ENCODE measurements at places on chromosomes 7 and 10. TPM values are rescaled to one million over a fixed set of nuclear protein-coding genes. Genes with fewer than 3 reads are reported as not detected.

GRCh38 chr7:99719996-99720769, 14.8 kb downstream of the CYP3A7 start:
- peaks cover 8% of the 10 kb centered on the region for H3K4me1 ChIP-seq
- H3K27ac ChIP-seq: no peak overlapping the region
- DNase-seq: no peak
- H3K36me3 ChIP-seq: no peaks in the 10 kb centered on the region
- no peaks in the 10 kb centered on the region for H3K27me3 ChIP-seq

DNA sequence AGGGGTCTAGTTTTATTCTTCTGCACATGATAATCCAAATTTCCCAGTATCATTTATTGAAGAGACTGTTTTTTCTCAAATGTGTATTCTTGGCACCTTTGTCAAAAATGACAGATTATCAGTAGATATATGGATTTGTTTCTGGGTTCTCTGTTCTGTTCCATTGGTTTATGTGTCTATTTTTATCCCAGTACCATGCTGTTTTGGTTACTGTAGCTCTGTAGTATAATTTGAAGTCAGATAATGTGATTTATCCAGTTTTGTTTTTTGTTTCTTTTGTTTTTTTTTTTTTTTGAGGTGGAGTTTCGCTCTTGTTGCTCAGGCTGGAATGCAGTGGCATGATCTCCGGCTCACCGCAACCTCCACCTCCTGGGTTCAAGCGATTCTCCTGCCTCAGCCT, 61.6 kb upstream of the HELLS start:
- peaks cover 4% of the 10 kb centered on the region for H3K4me1 ChIP-seq
- H3K4me3 ChIP-seq: no peak overlapping the region
- DNase-seq: no peak
- no peaks in the 10 kb centered on the region for H3K36me3 ChIP-seq
- H3K27me3 ChIP-seq: no peaks in the 10 kb centered on the region

DNA sequence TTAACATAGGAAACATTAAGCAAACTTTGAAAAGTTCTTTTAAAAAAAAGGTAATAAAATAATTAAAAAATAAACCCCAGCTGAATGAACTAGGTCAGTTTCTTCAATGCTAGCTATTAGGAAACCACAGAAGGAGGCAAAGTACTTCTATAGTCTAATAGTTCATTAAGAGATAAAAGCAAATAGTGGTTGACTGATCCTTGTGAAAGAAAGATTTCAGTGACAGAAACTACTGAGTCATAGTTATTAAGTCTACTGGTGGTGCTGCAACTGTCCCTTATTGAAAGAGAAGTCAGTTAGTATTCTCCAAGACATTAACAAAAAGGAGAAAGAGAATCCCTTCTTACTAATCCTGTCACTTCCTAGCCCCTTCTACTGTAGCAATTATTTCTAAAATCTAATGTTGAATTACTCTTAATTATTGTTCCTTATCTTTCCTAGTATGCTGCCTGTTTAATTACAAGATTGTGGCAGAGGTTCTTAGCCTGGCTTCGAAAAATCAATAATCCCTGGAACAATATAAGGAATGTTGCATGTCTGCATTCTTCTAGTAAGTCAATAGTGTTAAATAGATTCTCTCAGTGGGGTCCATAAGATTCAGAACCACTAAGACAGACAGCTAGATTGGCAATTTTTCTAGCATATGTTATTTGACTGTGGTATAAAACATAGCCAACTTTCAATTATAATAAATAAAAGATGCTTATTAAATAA, 18.2 kb downstream of the TCTN3 start:
- no peaks in the 10 kb centered on the region for H3K4me1 ChIP-seq
- no peak overlapping the region for H3K27ac ChIP-seq
- no peaks in the 10 kb centered on the region for H3K27me3 ChIP-seq
- no peak overlapping the region for H3K4me3 ChIP-seq

DNA sequence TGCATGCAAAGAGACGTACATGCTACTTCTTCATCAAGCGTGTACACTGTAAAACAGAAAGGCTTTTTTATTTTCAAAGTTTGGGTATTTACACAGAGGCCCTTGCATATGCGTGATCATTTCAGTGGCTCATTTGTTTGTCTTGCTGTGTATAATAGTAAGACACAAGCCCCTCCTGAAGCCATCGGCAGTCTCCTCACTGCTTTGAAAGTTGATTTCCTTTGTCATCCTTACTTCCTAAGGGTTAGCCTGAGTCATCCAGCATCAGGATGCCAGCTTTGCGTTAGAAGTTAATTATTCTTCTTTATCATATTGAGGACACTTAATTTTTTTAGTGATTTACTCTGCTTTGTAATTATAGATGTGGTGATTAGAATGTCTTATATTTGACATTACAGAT, 72.5 kb upstream of the CTBP2 start:
- H3K4me1 ChIP-seq: no peaks in the 10 kb centered on the region
- H3K27me3 ChIP-seq: no peaks in the 10 kb centered on the region
- H3K36me3 ChIP-seq: no peaks in the 10 kb centered on the region
- no peak for DNase-seq

DNA sequence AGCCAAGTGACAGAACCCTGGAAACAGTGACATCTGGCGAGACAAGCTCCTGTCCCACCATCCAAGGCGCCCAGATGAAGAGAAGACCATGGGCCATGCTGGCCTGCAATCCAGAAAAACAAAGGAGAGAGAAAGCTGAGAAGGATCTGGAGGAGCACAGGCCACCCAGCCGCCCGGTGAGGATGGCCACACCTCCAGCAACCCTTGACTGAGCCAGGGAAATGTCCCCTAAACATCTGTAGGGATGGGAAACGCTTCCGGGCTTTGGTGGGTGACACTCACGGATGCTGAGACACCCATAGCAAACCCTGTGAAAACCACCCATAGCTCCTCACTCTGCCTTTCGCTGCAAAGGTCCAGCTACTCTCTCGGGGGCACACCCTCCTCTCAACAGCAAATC, 32.0 kb downstream of the TCERG1L start:
- no peaks in the 10 kb centered on the region for H3K27me3 ChIP-seq
- no peak overlapping the region for H3K4me3 ChIP-seq
- no peaks in the 10 kb centered on the region for H3K36me3 ChIP-seq
- DNase-seq: no peak
- no peak overlapping the region for H3K27ac ChIP-seq

- no peaks in the 10 kb centered on the region for H3K27me3 ChIP-seq
- DNase-seq: peak; percentile 85
- peaks cover 65% of the 10 kb centered on the region for H3K4me1 ChIP-seq
- peak overlapping the region; percentile 31 for H3K27ac ChIP-seq
- no peak overlapping the region for H3K4me3 ChIP-seq
These were observed 13.4 kb downstream of the BRI3 start for GRCh38 chr7:98294798-98295382.

GRCh38 chr10:49143249-49143648, 9.4 kb upstream of the FAM170B start:
- peaks cover 6% of the 10 kb centered on the region for H3K4me1 ChIP-seq
- DNase-seq: no peak
- no peaks in the 10 kb centered on the region for H3K27me3 ChIP-seq
- no peak overlapping the region for H3K4me3 ChIP-seq
- H3K36me3 ChIP-seq: no peaks in the 10 kb centered on the region

DNA sequence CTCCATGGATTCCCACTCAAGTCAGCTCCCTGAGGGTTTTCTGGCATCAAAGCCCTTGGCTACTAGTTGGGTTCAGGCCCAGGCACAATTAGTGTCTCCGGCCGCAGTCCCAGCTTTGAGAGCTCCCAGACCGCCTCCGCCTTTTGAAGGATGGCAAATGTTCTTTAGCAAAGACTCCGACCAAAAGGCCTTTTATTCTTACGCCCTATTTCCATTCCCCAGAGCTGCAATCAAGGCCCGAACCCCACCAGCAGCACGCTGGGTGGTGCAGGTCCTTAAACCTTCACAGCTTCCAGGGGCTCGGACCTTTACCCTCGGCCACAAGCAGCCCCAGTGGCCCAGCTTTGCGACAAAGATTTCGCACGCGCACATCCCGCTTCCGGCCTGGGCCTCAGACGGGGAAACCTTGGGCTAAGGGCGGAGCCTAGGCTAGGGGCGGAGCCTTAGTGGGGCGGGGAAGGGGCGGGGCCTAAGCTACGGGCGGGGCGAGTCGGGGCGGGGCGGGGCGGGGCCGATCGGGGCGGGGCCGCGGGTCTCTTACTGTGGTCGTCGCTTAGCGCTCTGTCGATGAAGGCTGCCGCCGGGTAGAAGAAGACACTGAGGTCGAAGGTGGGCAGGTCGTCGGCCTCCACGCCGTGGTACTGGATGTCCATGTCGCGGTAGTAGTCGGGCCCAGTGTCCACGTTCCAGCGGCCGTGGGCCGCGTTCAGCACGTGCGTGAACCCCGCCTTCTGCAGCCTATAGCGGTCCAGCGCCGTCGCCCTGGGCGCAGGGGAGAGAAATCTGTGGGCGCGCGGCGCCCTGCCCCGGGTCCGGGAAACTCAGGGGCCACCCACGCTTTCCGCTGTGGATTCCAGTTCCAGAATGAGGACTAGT, 68.0 kb upstream of the SAMD8 start:
- H3K27ac ChIP-seq: no peak overlapping the region
- H3K4me1 ChIP-seq: no peaks in the 10 kb centered on the region
- H3K36me3 ChIP-seq: no peaks in the 10 kb centered on the region

DNA sequence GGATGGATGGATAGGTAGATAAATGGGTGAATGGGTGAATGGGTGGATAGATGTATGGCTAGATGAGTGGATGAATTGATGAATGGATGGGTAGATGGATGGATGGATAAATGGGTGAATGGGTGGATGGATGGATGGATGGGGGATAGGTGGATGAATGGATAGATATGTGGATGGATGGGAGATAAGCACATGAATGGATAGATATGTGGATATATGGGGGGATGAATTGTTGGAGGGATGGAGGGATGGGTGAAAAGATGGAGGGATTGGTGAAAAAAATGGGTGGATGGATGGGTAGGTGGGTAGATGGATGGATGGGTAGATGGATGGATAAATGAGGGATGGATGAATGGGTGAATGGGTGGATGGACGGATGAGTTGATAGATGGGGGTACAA, 196.4 kb downstream of the FRMD4A start:
- no peak for DNase-seq
- no peak overlapping the region for H3K4me3 ChIP-seq
- H3K27me3 ChIP-seq: no peaks in the 10 kb centered on the region
- H3K27ac ChIP-seq: no peak overlapping the region
- H3K4me1 ChIP-seq: no peaks in the 10 kb centered on the region
- H3K36me3 ChIP-seq: no peaks in the 10 kb centered on the region

DNA sequence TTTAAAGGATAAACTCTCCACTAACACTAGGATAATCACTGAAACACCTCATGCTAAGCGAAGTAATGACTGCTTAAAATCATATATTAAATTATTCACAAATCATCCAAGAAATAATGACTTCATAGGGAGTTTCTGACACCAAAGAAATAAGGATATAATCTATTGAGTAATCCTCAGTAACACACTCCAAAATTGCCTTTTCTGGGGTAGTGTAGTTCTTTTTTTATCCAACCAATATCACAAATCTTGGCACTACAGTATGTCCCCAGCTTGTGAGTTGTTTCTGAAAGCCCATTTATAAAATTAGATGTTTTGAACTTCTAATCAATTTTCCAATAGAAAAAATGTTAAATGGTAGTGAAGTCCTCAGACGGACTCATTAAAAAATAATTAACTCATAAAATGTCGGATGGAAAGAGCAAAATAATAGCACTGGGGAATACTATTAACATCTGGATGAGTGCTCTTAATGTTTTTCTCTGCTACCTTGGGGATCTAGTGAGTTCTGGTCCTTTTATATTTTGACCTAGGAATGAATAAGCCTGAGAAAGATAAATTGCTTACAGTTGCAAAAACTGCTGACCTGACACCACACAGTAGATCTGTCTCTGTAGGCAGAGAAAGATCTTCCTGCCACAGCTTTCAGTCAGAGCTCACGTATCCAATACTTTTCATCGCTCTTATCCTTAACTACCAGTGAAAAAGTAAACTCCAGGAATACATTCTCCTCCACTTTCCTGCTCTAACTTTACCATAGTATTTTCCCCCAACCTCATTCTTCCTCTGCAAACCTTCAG, 618.5 kb upstream of the ANKRD30A start:
- H3K27ac ChIP-seq: no peak overlapping the region
- DNase-seq: no peak

LRRN3 gene
- not detected for total RNA-seq

OLAH gene
- total RNA-seq: not detected

LIPK gene
- total RNA-seq: not detected

CRPPA gene
- 0.89 TPM for total RNA-seq

Measured in stomach (tissue), 19 donors.